K562 (cell line): ENCODE measurements at places on chromosomes 2 and 18. TPM values are rescaled to one million over a fixed set of nuclear protein-coding genes. Genes with fewer than 3 reads are reported as not detected.

DNA sequence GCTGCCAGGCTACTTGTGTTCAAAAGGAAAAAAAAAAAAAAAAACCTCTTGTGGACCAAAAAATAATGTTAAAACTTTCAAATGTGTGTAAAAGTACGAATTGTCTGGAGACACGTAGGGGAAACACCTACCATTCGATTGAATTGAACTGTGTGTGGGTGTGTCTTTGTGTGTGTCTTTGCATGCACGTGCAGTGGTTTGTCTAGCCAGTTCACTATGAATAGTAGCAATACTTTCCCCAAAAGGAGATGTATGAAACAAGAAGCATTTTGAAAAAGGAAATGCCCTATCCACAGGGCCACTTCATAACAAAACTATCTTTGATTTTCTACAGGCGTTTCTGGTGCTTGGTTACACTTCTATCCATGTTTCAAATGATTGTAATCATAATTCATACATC lies 186.8 kb downstream of the RPRM start:
- no peak overlapping the region for H3K27ac ChIP-seq
- no peaks in the 10 kb centered on the region for H3K4me1 ChIP-seq
- H3K4me3 ChIP-seq = no peak overlapping the region
- no peaks in the 10 kb centered on the region for H3K27me3 ChIP-seq

The PKDCC gene
- total RNA-seq = 1.3 and 1.5 TPM in 2 replicates

The CLEC4F gene
- not detected in 2 replicates for total RNA-seq

The FABP1 gene
- total RNA-seq = 0.64 and 0.98 TPM in 2 replicates

The CYTIP gene
- total RNA-seq = 0.33 and 0.42 TPM in 2 replicates

- no peak for DNase-seq
- H3K27me3 ChIP-seq = no peaks in the 10 kb centered on the region; the same call in 2 of the 3 replicates
- no peaks in the 10 kb centered on the region for H3K36me3 ChIP-seq
- no peak overlapping the region for H3K27ac ChIP-seq
These were observed 32.3 kb downstream of the CXCR4 start for GRCh38 chr2:136085453-136086209.

The FAM237A gene
- total RNA-seq = not detected in 2 replicates

DNA sequence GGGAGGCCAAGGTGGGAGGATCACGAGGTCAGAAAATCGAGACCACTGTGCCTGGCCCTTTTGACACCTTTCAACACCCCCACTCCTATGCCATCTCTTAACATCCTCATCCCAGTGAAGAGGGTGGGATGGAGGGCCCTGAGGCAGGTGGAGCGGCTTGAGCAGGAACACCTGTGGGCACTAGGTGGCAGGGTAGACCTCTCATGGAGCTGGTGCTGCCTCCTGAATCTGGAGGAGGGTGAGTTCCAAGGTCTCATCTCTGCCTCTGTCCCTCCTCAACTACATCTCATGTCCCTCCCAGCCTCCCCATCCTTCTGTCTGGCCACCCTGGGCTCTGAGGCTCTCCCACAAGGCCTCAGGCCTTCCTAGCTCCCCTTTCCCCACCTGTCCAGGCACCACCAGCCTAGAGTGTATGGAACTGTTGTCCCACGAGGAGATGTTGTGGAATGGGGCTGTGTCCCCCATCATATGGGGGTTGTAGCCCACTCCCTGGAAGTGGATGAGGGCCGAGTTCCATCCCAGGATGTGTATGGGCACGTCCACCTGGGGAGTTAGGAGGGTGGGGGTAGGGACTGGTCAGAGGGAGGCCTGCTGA lies 17.0 kb upstream of the CRYBA2 start:
- no peak overlapping the region for H3K4me3 ChIP-seq
- no peaks in the 10 kb centered on the region for H3K27me3 ChIP-seq
- H3K4me1 ChIP-seq = no peaks in the 10 kb centered on the region; the same call in 1 of the 2 replicates
